Cardiac septum (tissue), 1 donor: ENCODE measurements at places on chromosomes 1 and 21. TPM values are rescaled to one million over a fixed set of nuclear protein-coding genes. Genes with fewer than 3 reads are reported as not detected.

GRCh38 chr21:33286600-33287456, 20.7 kb downstream of the IL10RB start:
- no peak for DNase-seq

GRCh38 chr1:18927654-18928272, 25.4 kb upstream of the ALDH4A1 start:
- no peak for DNase-seq

DNA sequence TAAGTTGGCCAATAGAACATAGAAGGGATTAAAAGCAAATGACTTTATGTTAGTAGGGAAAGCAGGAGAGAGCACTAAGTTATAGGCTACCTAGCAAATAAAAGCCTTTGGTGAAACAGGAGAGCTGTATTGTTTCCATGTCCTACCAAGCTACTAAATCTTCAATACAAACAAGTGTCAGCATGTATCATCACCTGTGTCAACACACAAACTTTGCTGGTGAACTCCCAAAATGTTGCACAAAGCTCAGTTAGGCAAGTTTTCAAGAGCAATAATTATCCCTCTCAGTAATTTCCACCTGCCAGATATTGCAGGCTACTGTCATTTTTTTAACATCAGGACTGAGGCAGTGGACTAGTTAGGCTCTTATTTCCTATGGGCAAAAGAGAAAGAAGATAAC, 77.7 kb upstream of the ADAM30 start:
- no peak for DNase-seq

Gene KRTAP20-2
- not detected for total RNA-seq
